Cerebellum (tissue), 4 donors: ENCODE measurements at places on chromosomes 11 and 22. TPM values are rescaled to one million over a fixed set of nuclear protein-coding genes. Genes with fewer than 3 reads are reported as not detected.

The BCO2 gene
- total RNA-seq = 7.2 TPM

The NTM gene
- total RNA-seq = 191 TPM

DNA sequence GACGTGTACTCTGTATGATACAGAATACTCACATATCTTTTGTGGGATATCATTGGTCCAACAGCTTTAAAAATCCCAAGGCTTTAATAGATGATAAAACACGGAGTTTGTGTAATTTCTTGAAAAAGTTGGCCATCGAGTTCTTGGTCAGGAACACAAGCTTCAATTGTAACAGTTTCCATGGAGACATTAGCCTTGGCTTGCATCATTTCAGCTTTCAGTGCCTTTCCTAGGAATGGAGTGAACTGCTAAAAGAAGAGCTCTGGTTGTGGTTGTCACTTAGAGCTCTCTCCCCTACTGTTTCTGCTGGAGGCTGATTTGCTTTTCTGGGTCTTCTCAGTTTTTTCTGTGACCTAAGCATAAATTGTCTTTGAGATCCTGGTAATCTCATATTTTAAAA, 14.2 kb downstream of the BMAL1 start:
- no peak for DNase-seq

DNA sequence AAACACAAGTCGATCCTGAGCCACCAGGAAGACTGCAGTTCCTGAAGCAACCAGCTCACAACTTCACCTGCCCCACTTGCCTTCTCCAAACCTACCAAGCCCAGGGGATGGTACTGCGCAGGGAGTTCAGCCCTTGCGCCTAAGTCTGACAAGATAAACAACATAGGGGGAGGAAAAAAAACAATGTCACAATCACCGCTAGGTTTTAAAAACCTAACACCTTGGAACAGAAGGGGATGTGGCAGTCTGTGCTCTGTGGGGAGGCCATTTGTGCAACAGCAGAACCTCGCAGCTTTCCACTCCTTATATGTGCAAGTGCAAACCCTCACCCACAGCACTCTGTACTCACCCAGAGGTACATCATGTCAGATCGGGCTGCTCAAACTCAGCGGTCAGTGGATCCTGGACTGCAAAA, 134.2 kb downstream of the RBFOX2 start:
- no peak for DNase-seq

- DNase-seq = no peak
Observed at GRCh38 chr11:11760838-11761237, 80.9 kb upstream of the USP47 start.

DNA sequence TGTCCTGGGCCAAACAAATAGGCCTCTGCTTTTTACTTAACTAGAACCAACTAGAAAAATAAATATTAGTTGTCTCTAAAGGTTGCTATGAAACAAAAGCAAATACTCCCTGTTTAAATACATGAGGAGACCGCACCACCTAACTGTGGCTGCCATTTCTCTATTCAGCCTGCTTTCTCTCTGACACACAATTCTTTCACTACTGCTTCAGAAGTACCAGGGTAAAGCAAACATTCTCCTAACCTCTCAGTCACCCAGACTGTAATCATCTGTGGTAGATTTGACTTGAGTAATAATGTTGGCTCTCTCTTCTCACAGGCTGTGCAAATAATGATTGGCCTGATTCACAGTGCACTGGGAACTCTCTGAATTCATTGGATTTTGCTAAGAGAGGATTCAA, 41.0 kb upstream of the MS4A8 start:
- no peak for DNase-seq

DNA sequence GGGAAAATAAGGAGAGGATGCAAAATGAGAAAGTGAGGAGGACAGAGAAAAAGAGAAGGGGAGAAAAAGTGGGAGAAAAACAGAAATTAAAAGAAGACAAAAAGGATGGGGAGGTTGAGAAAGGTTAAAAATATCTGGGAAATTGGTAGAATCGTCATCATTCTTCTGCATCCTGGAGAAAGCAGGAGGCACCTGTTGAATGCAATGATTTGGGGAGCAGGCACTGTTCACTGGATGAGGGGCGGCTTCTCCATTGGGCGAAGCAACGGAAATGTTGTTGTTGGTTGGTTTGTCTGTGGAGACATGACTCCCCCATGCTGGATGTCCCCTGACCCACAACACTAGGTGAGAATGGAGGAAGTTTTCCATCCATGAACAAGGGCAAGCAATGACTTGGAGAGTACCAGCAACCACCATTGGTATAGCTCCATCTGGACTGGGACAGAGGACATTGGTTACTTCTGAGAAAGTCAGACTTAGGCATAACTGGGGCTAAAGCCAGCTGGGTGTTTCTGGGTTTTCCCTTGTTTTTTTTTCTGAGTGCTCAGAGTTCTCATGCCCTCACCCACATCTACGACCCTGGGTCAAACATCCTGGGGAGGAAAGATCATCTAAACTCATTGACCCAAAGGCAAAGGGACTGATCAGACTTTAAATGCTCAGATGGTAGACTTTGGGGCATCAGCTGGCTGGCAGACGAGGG, 11.9 kb upstream of the CD44 start:
- no peak for DNase-seq

- DNase-seq = peak; percentile 45
Observed at GRCh38 chr11:15208378-15209222, 93.9 kb downstream of the INSC start.

DNA sequence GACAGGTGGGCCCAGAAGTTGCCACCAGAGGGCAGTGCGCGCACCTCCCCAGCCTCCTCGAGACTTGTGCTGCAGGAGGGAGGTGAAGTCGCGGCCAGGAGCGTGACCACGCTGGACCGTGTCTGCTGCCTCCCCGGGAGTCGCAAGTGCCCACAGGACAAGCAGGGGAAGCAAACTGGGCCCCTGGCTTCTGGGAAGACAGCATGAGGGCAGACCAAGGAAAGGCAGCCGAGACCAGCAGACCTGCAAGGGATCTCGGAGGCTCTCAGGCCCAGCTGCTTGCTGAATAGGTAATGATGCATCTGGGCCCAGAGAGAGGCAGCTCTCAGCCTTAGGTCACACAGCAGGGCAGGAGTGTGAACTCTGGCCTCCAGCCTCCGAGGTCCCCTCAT, 17.0 kb upstream of the IL2RB start:
- peak; percentile 70 for DNase-seq

DNA sequence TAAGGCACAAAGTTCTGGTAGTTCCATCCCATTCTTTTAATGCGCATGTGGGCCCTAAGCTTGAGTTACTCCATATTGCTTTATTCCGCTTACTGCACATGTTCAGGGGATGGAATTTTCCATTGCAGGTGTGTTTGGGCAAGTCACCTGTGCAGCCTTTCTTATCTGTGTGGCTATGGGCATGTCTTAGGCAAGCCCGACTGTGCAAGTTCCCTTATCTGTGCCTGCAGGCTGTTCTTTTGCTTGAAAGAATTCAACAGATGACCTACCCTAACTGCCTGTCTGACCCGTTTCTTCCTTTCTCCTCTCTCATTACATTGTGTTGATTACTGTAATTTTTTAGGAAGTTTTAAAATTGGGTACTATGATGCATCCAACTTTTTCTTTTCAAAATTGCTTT, 363.6 kb downstream of the TTC28 start:
- DNase-seq = no peak

DNA sequence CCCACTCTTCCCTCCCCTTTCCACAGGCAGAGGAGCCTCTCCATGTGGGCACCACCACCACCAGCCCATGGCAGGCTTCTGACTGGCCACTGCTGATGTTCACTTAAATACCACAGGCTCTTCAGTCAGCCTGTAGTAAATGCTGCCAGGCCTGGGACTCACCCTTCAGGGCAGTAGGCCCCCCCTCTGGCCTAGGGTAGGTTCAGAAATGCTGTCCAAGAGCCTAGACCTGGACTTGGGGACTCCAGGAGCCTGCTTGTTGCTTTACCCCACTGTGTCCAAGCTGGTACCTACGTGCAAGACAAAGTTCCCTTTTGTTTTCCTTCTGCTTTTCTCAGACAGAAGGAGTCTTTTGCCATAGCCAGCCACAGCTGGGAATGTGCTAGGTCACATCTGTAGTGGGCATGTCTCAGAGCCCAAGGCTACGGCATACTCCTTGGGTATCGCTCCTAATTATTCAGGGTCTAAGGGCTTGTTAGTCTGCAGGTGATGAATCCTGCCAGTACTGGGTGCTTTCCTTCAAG, 38.6 kb downstream of the TMEM135 start:
- no peak for DNase-seq

DNA sequence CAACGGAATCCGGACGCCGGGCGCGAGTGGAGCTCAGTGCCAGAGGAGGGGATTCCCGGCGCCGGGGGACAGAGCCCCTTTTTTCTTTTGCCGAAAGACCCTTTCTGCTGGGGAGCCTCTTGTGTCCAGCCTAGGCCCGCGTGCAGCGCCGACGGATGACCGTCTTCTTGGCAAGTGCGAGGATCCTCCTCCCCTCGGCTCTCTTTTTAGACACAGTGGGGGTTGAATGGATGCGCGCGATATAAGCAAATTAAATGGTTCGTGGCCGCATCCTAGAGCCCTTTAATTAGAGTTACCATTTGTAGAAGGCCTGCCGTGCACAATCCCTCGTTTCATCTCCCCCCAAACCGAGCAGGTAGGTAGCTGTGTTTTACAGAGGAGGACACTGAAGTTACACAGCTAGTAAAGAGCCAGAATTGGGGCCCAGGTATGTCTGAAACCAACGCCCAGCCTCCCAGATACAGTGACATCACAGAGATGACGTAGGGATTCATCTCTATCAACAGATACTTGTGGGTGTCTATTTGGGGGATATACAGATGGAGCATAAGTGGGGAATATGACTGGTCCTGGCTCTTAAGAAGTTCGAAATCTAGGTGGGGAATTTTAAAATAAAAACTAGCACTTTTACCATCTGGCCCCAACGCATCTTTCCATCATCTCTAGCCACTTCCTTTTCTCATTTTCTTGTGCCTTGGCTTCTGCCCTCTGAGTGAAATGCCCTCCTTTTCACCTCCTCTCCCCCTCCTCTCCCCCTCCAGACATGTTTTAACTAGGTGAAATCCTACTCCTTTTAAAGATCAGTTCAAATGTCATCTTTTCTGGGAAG, 875 bp downstream of the TCP11L1 start:
- peak; percentile 69 for DNase-seq

DNA sequence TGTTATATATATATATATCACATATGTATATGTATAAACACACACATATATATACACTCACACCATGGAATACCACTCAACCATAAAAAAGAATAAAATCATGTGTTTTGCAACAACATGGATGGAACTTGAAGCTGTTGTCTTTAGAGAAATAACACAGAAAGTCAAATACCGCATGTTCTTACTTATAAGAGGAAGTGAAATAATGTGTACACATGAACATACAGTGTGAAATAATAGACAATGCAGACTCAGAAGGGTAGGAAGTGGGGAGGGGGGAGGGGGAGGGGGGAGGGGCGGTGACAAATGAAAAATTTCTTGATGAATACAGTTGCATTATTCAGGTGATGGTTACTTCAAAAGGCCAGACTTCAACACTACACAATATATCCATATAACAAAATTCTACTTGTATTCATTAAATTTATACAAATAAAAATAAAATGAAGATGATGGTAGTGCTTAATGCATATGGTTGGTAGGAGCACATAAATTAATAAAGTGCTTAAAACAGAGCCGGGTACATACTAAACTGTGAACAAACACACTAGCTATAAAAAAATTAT, 5.8 kb upstream of the OR5B2 start:
- DNase-seq = no peak

- DNase-seq = no peak
Observed at GRCh38 chr22:23698094-23698493, 7.3 kb downstream of the RGL4 start.

DNA sequence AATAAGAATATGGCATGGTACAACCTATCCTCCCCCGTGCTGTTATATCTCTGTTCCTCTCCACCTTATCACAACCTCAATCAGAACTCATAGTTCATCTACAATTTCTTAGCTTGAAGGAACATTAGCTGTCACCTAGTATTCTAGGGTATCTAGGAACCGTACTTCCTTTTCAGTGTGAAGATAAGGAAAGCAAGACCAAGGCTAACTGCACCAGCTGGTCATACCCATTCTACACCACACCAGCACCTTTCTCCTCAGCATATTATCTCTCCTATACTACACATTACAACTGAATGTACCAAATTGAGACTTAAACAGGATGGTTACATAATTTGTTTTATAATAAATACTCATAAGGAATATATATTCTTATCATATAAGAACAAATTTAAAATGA, 73.1 kb downstream of the ARHGAP32 start:
- no peak for DNase-seq

DNA sequence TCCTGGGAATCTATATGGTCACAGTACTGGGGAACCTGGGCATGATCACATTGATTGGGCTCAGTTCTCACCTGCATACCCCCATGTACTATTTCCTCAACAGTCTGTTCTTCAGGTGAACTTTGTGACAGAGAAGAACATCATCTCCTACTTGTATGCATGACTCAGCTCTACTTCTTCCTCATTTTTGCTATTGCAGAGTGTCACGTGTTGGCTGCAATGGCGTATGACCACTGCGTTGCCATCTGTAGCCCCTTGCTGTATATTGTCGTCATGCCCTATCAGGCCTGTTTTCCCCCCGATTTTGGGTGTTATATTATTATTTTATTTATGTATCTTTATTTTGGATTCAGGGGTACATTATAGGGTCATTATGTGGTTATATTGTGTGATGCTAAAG, 2.4 kb upstream of the OR8G1 start:
- no peak for DNase-seq

GRCh38 chr11:15313862-15314261, 199.1 kb downstream of the INSC start:
- DNase-seq = no peak

DNA sequence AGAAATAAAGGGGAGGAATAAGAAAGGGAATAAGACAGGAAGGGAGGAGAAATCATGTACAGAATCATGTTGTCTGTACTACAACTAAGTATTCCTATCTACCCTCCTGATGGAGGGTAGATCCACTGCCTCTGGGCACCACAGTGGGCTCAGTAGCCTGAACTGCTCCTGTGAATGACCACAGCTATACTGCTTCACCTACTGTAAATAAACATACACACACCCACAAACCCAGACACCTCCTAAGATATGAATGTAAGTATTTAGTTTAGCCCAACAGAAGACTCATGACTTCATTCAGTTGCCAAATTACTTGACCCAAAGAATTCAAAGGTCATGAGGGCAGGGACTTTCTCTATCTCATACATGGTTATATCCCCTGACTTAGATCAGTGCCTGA, 177.3 kb upstream of the C11orf58 start:
- DNase-seq = no peak

DNA sequence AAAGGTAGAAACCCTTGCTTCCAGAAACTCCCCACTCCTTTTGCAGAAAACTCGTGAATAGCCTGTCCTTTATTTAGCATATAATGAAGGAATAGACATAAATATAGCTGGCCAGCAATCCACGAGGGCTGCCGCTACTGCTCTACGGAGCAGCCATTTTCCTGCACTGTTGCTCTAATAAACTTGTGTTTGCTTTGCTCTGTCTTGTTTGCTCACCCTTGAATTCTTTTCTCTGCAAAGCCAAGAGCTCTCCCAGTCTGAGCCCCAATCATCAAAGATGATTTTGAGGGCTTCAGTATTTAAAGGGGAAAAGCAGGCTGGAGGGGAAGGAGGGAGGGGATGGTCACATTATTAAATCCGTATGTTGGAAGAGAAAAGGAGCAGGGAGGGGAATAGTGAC, 16.6 kb upstream of the CHKA start:
- no peak for DNase-seq

- DNase-seq = no peak
Observed at GRCh38 chr11:116356451-116356850, 416.3 kb downstream of the BUD13 start.
